ENCODE measurements at places on chromosomes 13 and 19.

DNA sequence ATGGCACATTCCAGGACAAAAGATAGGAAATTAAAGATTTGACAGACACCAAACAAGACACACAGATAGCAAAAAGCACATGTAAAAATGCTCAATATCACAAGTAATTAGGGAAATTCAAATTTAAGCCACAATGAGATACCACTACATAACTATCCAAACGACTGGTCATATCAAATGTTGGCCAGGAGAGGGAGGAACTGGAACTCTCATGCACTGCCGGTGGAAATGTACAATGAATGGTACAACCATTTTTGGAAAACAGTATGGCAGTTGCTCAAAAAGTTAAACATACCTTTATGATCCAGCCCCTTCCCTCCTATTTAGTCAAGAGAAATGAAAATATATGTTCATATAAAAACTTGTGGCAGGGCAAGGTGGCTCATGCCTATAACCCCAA lies 36.8 kb upstream of the CYP2S1 start:
- no peak for DNase-seq

- peak; percentile 82 for DNase-seq
These were observed 1.7 kb upstream of the LYL1 start for GRCh38 chr19:13104360-13104847.

GRCh38 chr13:71278512-71278911 lies 588.5 kb downstream of the DACH1 start:
- DNase-seq: no peak

DNA sequence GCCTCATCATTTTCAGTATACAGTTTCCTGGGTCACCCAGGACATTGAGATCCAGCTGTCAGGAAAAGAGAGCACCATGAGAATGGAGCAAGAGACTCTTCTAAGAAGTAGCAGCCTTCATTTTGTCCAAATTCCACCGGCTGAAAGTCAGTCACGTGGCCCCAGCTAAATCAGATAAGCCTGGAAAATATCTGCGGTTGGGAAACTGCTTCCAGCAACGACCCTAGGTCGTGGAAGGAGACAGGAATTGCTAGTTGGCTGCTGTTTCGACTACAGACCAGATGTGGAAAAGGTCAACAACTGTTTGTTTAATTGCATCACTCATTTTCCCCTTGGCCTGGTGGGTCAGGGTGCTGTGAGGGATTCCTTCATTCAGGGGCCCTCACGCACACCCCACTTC lies 107.0 kb downstream of the ZNF536 start:
- no peak for DNase-seq

GRCh38 chr13:45162821-45163220 lies 38.0 kb downstream of the KCTD4 start:
- DNase-seq: no peak
